ENCODE measurements at places on chromosomes 5 and 9.

DNA sequence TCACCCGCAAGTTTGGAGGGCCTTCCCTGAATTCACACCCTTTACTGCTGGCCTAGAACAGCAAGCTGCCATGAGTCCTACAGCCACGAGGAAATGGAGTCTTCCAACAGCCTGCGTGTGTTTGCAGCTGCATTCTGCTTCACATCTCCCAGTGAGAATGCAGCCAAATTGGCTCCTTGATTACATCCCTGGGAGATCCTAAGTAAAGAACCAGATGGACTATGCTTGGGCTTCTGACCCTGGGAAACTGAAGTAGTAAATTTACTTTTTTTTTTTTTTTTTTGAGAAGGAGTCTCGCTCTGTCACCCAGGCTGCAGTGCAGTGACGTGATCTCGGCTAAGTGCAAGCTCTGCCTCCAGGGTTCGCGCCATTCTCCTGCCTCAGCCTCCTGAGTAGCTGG, 617.0 kb upstream of the CDH18 start:
- no peak for DNase-seq

GRCh38 chr5:79512471-79513307, 1.2 kb downstream of the HOMER1 start:
- peak; percentile 27 for DNase-seq

GRCh38 chr9:4935001-4935672, 49.9 kb upstream of the JAK2 start:
- peak; percentile 45 for DNase-seq

DNA sequence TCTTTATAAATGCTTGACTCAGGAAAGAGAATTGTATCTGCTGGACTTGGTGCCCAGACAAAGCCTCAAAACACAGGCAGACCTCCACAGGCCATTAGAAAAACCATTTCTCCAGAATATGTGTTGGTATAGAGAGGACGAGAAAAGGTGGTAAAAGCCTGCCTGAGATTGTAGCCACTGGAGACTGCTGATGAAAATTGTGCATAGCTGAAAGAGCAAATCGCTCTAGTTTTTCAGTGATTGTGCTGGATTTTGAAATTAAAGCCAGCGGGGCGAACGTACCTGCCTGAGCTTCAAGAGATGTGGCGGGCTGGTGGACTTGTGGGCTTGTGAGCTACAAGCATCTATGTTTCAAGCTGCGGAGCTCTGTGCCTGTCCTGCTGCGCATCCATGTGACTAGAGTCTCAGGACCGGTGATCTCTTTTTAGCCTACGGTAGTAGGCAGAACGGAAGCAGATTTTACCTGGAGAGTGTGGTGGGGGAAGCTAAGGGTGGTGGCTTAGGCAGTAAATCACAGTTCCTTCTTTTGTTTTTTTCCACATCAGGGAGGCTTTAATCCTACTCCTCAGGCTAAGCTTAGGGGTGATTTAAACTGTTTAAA, 193.6 kb downstream of the SREK1 start:
- DNase-seq, result no peak

DNA sequence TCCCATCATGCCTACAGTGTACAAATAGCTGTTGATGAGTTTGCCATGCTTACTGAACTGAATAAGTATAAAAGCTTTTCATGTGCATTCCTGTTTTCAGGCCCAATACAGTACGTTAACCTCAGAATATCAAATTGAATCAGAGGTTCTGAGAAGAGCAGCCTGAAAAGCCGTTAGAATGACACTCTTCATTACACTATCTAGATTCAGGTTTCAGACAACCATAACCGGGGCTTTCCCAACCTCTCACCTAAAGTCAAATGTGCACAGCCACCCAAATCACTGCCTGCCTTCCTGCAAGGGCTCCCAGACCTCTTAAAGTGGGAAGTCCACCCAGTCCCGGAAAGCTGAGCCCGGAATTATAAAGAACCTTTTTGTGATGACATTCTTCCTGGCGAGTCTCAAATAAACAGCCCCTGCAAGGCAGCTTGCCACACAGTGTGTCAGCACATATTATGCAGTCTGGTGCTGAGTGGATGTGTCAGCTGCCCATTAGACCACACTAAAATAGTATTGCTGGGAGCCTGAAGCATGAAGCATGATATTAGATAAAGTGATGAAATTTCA, 245.8 kb downstream of the TLE4 start:
- no peak for DNase-seq

- no peak for DNase-seq
These were observed 308.9 kb downstream of the TLE4 start for GRCh38 chr9:79880626-79881025.

DNA sequence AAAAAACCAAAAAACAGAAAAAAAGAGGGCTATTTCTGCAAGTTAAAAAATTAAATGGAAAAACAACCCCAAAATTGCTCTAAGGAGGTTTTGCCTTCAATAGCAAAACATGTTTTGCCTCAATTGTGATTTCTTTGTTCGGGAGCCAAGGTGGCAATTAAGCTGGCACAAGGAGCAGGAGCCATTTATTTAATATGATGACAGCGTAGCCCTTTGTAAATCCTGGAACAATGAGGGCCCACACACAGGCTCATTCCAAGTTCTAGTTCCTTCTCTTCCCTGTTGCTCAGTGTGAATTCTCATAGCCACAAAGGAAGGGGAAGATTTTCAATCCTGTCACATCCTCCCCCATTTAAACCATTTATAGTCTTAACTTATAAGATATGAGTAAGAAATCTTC, 353.2 kb downstream of the PDE4D start:
- DNase-seq, result no peak

DNA sequence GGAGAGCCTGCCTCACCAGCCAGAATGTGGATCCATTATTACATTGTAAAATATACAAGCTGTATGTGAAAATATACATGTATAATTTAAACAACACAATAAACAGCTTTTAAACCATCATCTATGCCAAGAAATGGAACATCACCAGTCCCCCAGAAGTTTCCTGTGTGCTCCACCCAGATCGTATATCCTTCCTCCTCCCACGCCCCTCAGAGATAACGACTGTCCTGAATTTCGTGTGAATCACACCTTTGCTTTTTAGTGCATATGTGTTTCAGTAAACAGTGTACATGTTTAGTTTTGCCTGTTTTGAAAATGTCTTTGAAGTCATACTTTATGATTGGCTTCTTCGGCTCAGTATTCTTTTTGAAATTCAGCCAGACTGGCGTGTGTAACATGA, 134.6 kb upstream of the MYO10 start:
- no peak for DNase-seq

GRCh38 chr9:98192503-98193335, at the start of gene CORO2A:
CORO2A (minus strand) TSS chr9:98192637; CDS start chr9:98157660, 34,977 bp downstream.
- DNase-seq, result peak; percentile 68

DNA sequence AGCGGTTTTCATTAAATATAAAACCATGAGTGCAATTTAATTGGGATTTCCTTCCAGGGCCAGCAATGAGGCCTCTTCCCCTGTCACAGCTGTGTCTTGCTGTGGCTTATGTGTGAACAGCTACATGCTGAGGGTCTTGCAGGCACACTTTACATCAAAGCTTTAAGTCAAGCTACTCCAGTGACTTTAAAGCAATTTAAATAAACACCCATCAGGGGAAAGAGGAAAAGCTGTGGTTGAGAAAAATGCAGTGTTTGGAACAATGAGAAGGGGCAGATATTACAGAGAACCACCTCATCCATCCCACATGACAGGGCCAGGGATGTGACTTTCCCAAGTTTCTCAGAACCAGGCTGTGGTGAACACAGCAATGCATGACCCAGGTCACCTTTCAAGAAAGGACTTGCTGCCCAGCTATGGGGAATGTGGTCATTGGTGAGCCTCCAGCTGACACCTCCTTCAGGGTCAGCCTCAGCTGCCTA, 115.9 kb upstream of the LPAR1 start:
- DNase-seq, result no peak

- DNase-seq, result no peak
These were observed 25.1 kb downstream of the RAPGEF1 start for GRCh38 chr9:131714821-131715220.

GRCh38 chr9:129052592-129052991, 16.2 kb downstream of the MIGA2 start:
- DNase-seq, result no peak

DNA sequence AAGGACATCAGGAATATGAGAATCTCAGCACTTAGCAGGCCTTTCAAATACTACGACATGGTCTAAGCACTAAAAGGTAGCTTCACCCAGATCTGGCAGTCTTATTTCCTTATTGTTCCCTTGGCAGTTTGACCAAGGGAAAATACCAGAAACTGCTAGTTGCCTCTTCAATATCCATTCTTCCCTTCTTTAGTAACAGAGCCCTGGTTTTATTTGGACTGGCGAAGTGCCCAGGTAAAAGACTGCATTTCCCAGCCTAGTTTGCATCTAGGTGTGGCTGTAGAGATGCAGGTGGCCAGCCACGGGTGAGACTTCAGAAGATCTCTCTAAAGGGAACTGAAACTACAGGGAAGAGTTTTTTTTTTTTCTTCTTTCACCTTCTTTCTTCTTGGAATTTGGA, 21.6 kb downstream of the DMRT2 start:
- no peak for DNase-seq
